ENCODE measurements at places on chromosomes 3 and 15. TPM values are rescaled to one million over a fixed set of nuclear protein-coding genes. Genes with fewer than 3 reads are reported as not detected.
A peak's percentile ranks its signal among the peaks of the same experiment; 100 is the strongest.

The STX19 gene
- not detected for total RNA-seq

The TRMT10C gene
- total RNA-seq: 48.3 TPM

The PARP9 gene
- total RNA-seq: 17.4 TPM

The OXTR gene
- total RNA-seq: 6.4 TPM

The GPR149 gene
- not detected for total RNA-seq

The CRYGS gene
- total RNA-seq: 1.1 TPM

The SLC12A6 gene
- 5.5 TPM for total RNA-seq

The TMEM266 gene
- not detected for total RNA-seq

The PSTPIP1 gene
- total RNA-seq: not detected

The SERPINI1 gene
- total RNA-seq: 1.9 TPM

The DLL4 gene
- 2.5 TPM for total RNA-seq

The GRK7 gene
- not detected for total RNA-seq

The CCR9 gene
- total RNA-seq: not detected

- no peak for DNase-seq
Measured at GRCh38 chr3:125119752-125120378, 64.1 kb upstream of the HEG1 start.

DNA sequence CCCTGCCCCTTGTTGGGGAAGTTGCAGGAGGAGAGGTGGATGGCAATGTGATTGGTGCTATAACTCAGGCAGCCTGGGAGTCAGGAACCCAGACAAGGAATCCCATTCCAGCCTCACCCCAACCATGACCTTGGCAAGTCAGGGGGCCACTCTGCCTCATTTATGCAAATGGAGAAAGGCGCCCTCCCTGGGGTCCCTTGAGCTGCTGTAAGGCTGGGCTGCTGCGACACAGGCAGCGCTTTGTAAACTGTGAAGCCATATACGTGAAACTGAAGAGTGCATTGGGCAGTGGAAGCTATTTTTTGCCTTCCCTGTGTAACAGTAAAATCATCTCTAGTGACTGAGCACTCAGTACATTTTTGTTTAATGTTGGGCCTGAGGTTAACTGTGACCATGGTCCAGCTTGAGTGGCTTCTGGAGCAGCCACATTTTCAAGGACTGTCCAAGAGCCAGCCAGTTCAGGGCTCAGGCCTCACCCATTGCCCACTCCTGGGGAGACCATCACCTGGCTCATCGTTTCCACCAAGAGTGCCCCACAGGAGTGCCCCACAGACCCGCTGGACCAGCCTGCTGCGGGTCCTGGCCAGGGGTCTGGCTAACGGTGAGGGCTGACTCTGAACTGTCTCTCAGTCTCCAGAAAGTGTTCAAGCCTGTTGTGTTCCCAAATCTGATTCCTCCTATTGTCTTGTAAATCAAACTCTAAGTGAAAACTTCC lies 27.9 kb downstream of the KIF7 start:
- DNase-seq: no peak

DNA sequence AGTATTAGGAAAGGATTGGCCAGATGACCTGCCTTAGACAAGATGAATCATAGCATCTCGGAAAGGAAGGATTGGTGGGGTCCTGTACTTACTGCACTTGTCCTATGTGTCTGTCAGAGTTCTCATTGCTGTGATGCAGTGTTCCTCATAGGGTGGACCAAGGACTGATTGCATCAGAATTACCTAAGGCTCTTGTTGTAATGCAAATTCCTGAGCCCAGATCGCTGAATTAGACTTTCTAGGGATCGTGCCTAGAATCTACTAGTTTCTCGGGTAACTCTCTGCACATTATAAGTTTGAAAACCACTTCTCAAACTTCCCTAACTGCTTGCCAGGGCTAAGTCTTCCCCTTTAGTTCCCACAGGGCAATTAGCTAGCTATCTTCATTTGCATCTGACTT lies 74.9 kb upstream of the SKOR1 start:
- no peak for DNase-seq

DNA sequence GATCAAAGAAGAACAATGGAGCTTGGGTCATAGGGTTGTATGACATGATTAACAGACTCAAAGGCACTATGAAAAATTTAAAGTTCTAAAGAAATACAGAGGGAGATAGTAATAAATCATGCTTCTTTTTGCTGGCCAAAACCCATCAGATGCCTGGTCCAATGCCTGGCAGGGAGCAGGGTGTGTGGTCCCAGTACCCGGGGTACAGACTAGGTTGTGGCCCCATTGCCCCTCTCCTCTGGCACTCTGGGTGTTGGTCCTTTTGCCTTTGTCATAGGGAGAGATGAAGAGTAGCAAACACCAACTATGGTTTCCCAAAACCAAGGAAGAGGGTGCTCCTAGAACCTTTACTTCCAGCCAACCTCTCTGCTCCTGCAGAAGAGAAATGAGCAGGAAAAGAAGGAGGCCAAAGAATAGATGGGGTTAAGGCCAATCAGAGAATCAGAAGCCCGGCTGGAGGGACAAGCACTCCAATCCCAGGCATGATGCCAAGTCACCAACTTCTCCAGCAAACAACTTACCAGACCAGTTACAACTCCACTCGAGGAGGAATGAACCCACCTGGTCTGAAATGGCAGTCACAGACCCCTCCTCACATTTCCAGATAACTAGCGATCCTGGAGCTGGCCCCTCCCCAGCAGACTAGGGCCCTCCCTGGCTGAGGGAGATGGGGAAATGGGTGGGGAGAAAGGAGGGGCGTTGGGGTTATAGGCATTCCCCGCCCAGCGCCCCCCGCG lies 1.8 kb downstream of the IGDCC3 start:
- no peak for DNase-seq

GRCh38 chr3:143859465-143860203 lies 11.4 kb upstream of the SLC9A9 start:
- DNase-seq: no peak

GRCh38 chr3:102745881-102746280 lies 311.1 kb downstream of the ZPLD1 start:
- no peak for DNase-seq

- DNase-seq: peak; percentile 2
Measured at GRCh38 chr15:46365572-46365971, 730.7 kb downstream of the SQOR start.

- no peak for DNase-seq
Measured at GRCh38 chr3:54772746-54773145, 155.1 kb downstream of the LRTM1 start.

GRCh38 chr3:133532951-133533350 lies 40.5 kb upstream of the CDV3 start:
- DNase-seq: no peak

DNA sequence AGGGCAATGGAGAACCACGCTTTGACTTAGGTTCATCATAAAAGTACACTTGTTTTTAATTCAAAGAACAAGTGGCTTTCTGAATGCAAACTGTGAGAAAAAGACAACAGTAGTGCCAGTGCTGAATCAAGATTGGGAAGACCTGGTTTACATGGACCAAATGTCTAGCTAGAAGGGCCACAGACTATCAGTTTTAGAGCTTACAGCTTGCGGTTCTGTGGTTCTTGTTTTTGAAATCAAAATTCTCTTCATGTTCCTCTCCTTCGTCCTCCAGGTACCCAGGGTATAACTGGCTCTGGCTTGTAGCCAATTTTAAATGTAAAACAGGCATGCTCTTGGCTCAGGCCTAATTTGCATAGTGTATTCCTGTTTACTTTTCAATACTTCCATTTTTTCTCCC lies 124.6 kb downstream of the TGFBR2 start:
- no peak for DNase-seq

DNA sequence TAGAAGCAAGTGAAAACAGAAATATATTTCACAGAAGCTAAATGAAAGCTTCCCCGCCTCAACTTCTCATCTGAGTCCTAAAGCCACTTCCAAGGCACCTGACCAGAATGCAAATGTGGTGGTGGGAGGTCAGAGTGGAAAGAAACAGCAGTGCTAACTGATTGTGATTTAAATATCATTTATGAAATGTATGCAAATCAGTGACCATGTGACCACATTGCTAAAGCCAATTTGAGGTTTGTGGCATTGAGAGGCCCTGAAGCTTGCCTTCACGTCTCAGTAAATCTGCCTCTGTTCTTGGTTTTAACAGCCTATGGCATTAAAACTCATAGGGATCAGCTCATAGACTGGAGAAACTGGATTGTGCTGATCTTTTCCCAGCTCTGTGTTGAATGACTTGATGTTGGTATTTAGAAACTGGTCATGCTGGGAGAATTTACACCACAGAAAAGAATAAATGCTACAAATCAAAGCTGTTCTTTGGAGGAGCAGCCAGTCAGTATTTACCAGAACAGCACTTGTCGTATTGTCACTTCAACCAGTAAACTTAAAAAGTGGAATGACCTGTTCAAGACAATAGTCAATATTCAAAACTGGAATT lies 481.4 kb upstream of the ALCAM start:
- DNase-seq: no peak

DNA sequence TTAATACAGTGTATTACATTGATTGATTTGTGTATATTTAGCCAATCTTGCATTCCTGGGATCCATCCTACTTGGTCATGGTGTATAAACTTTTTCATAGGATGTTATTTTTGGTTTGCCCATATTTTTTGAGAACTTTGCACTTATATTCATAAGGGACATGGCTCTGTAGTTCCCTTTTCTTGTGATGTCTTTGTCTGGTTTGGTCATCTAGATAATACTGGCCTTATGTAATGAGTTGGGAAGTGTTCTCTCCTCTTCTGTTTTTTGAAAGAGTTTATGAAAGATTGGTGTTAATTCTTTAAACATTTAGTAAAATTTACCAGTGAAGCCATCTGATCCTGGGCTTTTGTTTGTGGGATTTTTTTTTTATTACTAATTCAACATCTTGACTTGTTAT lies 9.6 kb downstream of the CHST13 start:
- DNase-seq: no peak

DNA sequence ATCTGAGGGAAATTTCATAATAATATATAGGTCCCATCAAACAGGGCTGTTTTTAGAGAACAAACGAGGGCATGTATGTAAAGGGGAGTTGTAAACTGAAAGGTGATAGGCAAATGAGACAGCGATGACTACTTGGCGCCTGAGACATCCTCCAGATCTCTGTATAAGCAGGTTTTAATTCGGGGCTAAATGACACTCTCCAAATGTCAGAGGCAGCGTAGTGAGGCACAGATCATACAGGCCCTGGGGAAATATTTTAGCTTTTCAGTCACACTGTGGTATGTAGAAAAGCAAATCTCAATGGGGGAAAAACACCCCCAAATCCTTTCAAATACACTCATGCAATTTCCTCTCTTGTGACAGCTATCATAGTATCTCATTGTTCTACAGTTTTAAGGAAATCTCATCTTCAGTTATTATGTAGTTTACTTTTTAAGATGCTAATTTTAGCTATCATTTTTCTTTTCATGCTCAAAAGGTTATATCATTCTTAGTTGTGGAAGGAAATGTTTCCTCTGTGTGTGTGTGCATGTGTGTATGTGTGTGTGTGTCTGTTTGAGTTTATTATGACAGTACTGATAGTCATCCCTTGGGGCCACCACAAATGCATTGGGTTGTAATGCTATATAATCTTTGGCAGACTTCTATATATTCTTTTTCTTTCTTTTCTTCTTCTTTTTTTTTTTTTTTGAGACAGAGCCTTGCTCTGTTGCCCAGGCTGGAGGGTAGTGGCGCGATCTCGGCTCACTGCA lies 1.1 kb downstream of the TPRG1 start:
- no peak for DNase-seq

- DNase-seq: peak; percentile 99
Measured at GRCh38 chr15:87619161-87619960, 637.2 kb downstream of the NTRK3 start.

DNA sequence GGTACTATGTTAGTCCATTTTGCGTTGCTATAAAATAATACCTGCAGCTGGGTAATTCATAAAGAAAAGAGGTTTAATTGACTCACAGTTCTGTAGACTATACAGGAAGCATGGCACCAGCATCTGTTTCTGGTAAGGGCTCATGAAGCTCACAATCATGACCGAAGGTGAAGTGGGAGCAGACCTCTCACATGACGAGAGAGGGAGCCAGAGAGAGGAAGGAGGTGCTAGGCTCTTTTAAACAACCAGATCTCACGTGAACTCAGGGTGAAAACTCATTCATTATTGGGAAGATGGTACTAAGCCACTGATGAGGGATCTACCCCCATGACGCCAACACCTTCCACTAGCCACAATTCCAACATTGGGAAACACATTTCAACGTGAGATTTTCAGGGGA lies 301.7 kb upstream of the MDFIC2 start:
- no peak for DNase-seq

DNA sequence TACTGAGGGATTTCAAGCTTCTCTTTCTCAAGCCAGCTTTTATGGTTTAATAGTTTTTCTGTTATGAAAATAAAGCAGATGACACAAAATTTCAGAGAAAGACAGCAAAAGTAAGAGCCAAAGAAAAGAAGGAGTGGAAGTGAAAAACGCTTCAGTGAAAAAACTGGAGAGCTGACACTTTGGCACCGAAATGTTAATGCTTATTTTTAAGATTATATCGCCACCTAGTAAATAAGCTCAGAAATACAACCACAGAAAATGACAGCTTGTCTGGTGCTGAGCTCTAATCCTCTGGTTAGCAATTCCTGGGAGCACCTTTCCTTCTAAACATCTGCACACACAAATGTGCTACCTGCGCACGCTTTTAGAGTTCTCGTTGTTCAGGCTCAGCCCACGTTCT lies 101.6 kb downstream of the ZPLD1 start:
- DNase-seq: peak; percentile 44

DNA sequence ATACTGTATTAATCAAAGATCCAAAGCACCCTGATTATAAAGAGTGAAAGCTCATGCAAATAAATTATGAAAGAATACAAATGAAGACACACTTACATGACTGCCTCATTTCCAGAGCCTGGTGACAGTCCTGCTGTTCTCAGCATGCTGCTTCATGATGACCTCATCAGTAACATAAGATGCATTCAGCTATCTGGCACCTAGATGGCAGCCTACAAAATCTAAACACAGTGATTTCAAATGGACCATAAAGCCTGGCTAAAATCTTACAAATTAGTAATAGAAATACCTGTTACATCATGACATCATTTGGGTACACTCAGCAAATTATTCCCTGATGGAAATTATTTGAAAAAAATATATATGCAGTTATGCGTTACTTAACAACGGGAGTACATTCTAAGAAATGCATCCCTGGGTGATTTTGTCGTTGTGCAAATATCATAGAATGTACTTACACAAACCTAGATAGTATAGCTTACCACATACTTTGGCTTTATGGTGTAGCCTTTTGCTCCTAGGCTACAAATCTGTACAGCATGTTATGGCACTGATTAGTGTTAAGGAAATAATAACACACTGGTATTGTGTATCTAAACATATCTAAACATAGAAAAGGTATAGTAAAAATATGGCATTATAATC lies 207.2 kb downstream of the EPHA3 start:
- DNase-seq: no peak

Data from RPMI7951 (cell line).